ENCODE measurements at places on chromosomes 1 and 21.

DNA sequence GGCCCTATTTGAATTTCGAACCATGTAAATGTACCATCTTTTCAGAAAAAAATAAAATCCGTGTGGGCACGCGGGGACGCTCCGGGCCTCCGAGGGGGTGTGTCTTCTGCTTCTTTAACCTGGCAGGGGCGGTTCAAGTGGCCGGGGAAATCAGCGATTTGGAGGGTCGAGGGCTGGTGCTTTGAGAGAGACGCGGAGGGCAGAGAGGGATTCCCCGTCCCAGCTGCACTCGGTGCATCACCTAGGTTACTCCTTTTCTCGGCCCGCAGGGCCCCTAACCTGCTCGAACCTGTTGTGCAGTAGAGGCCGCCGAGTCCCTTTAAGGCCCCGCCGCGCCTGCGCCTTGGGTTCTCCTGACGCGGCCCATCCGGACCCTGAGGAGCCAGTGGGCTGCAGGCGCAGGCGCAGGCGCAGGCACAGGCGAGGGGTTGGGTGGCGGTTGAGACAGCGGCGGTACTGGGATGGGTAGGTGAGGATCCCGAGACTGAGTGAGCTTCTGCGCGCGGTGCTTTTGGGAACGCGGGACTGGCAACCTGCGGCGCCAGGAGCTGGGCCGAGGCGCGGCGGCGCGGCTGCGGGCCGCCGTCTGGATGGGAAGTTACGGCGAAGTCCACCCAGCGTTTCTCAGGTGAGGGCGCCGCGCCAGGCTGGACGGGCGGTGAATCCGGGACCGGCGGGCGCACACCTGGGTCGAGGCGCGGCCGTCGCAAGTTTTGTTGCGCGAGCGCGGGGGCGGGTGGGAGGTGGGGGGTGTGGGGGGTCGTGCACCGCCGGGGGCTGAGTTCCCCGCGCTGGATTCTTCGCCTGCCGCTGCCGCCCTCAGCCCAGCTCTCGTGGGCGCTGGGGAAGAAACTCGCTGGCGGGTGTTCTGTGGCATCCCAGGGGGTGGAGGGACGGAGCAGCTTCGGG lies at the start of gene NBPF3:
Gene NBPF3, plus strand, starts transcription at position 417 of the 909 bp plus-strand sequence. CDS start 4,950 bp downstream, outside the sequence.
- DNase-seq: peak; percentile 73

DNA sequence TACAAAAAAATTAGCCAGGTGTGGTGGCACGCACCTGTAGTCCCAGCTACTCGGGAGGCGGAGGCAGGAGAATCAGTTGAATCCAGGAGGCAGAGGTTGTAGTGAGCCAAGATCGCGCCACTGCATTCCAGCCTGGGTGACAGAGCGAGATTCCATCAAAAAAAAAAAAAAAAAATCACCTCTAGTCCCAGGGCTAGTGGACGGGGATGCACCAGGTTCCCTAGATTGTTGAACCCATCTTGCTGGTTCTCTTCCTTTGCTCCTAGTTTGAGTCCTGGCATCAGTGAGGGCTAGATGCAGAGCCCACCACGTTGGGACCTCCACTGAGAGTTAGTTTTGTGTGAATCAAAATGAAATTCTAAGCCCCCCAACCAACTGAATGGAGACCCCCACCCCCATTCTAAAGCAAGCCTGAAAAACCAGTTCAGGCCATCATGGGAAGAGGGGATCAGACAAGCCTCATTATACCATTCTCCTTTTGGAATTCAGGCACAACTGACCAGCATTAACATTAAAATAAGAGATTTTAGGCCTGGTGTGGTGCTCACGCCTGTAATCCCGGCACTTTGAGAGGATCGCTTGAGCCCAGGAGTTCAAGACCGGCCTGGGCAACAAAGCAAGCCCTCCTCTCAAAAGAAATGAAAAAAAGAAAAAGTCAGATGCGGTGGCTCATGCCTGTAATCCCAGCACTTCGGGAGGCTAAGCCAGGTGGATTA lies 17.9 kb upstream of the L1TD1 start:
- DNase-seq: no peak

- no peak for DNase-seq
These were observed 16.8 kb upstream of the JAK1 start for GRCh38 chr1:64983110-64983509.

GRCh38 chr1:198132060-198132781 lies 24.6 kb upstream of the NEK7 start:
- no peak for DNase-seq

DNA sequence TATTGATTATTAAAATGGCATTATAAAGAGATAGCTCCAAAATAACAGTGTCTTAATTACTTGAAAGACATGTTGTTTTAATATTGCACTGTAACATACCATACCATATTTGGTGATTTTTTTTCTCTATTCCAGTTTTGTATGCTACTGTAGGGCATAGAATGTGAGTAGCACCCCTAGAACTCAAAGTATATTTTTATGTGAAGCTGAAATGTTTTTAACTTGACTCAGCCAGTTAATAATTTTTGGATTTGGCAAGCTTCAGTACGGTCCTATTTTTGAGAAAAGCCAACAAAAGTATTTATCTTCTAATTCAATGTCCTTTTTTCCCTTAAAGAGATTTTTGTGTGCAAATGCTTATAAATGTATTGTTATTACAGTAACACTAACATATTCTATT lies 593.8 kb downstream of the USP25 start:
- DNase-seq: no peak

GRCh38 chr1:26553942-26554682 lies 24.6 kb downstream of the RPS6KA1 start:
- DNase-seq: no peak
